ENCODE measurements at places on chromosomes 4 and X.

DNA sequence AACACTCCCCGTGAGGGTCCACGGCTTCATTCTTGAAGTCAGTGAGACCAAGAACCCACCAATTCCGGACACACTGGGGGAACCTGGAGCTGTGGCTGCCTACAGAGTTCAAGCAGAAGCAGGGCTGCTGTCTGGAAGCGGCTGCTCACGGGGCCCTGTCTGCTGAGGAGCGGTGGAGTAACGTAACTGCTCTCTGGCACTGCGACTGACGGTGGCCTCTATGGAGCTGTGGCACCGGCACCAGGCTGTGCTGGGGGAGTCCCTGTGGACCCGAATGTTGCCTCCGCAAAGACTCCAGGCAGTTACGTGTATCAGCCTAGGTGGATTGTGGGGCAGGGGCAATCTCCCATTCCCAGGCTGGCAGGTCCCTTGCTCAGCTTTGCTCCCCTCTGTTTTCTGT, 703.3 kb upstream of the FRG1 start:
- no peak for DNase-seq

DNA sequence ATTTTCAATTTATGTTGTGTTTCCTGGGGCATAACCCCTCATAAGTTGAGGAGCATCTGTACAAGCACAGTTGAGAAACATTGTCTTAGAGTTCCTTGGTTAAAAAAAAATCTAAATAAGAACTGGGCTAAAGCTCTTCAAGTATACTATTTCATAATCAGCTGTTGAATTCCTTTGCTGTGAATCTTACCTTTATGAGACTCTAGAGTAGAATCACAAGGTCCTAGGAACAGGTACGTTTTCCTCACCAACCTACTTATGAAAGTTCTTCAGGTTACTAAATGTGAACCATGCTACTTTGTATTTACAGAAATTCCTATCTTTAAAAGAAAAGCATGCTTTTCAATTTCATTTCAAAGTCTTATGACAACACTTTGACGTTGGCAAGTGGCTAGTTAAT, 20.9 kb upstream of the SOD3 start:
- no peak for DNase-seq

- no peak for DNase-seq
Measured at GRCh38 chr4:120348521-120348920, 281.9 kb upstream of the MAD2L1 start.

DNA sequence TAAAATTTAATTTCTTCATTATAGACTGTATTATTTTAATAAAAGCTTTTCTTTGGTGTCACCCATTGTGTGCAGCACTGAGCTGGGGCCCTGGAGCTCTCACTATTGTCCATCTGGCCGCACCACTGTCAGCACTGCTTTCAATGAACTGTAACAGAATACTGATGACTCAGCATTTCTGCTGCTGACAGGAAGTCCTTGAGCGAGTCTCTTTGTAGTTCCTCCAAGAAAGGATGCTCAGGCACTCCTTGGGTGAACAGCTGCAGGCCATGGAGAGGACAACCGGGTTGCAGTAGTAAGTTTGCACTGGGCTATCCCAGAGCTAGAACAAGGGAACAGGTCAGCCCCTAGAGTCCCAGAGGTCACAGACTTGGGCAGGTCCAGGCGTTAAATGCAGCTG, 81.6 kb downstream of the SORBS2 start:
- no peak for DNase-seq

DNA sequence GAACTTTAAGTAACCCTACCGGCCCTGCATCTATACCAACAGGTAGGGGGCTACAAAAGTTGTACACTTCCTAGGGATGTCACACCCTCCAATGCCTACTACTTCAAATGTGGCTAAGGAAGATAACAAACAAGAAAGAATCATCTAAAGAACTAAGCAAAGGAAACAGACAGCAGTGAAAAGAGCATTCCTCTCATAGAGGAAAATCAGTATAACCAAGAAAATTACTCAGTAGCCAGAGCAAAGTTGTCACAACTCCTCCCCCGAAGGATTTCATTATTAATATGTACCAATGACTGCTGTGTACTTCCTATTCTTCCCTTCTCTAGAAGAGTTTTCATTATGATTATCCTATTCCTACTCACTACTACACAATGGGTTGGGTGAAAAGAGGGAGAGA, 12.6 kb downstream of the ANKRD17 start:
- DNase-seq, result no peak

- no peak for DNase-seq
Measured at GRCh38 chrX:106035064-106035463, 3.5 kb downstream of the SERPINA7 start.

- no peak for DNase-seq
Measured at GRCh38 chrX:119459181-119459580, 9.1 kb upstream of the SLC25A5 start.

GRCh38 chrX:32530802-32531403, 680.4 kb downstream of the DMD start:
- DNase-seq, result no peak

- DNase-seq, result no peak
Measured at GRCh38 chr4:143360838-143361625, 24.4 kb downstream of the GAB1 start.

DNA sequence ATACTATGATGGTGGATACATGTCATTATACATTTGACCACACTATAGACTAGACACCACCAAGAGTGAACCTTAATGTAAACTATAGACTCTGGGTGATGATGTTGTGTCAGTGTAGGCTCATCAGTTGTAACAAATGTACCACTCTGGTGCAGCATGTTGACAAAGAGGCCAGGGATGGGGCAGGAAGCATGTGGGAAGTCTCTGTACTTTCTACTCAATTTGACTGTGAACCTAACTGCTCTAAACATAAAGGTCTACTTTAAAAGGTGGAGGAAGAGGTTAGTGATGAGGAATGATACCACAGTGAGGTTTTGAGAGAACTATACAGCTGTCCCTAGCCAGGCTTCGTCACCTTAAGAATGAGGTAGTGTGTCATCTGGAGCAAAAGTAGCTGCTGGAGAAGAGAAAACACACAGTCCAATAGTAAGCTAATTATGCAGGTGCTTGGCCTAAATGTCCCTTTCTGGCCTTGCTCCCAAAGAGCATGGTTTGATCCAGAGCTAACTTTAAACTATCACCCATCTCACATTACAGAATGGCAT, 38.4 kb downstream of the GRSF1 start:
- no peak for DNase-seq

GRCh38 chr4:84855774-84856173, 110.7 kb downstream of the WDFY3 start:
- no peak for DNase-seq

DNA sequence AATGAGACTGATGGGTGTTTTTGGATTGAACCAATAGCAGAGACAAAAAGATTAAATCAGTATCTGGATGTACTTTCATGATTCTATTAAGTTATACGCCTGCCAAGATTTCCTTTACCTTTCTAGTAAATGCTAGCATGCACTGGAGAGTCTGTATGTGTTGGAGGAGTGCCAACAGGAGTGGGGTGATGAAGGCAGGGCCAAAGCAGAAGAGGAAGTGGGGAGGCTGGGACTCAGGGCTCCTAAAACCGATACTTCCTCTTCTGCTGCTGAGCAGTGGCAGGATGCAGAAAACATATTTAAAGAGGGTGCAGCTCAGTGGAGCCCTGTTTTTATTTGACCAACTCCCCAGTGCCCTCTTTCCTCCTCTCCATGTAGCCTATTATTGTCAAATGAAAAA, 5.6 kb downstream of the CYSLTR1 start:
- peak; percentile 28 for DNase-seq

DNA sequence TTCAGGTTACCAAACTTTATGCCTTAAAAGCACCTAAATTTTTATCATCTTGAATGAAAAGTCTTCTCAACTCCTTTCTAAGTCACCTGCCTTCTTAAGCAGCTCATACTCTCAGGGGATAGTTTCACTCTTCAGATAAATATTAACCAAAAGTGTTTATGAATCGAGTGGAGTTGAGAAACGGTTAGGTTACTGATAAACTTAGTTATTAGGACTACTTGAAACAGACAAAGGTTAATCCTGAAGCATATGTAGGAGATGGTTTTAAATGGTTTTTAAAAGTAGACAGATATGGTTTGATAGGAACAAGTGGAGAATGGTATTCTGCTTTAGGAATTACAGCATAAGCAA, 32.8 kb downstream of the CLDN22 start:
- no peak for DNase-seq

- no peak for DNase-seq
Measured at GRCh38 chr4:78596111-78596742, 44.7 kb downstream of the ANXA3 start.

DNA sequence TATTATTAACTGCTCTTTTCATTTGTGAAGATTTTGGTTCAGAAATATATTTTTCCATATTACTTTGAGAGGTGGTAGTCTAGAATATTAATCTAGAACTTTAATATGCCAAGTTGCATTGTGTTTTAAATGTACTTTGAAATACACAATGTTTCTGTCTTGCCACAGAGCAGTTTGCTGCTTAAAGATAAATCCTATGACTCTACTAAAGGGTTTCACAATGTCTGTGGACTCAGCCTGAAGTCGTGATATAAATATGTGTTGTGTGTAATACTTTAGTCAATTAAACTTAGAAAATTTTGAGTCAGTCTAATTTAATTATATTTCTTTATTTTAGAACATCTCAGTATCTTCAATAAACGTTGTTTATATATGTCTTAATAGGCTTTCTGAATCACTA, 1771.7 kb upstream of the PCDH7 start:
- no peak for DNase-seq

DNA sequence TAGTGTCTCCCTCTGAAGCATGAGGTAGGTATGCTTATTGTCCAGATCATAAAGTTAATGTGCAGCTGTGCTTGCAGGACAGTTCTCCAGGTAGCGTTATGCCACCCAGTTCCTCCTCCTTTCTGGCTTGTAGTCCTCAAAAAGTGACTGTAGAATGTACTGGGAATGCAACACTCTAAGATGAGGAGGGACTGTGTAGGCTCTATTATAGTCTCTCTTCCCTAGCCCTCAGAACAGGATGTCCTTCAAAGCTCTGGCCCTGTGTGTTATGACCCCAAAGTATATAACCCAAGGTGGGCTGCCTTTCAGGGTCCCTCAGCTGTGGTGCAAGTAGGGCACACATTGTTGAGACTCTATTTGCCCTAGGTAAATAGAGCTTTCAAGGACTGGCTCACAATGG, 20.8 kb upstream of the MANBA start:
- DNase-seq, result no peak
